ENCODE measurements at places on chromosomes 11 and 22. TPM values are rescaled to one million over a fixed set of nuclear protein-coding genes. Genes with fewer than 3 reads are reported as not detected.

The PATE2 gene
- total RNA-seq = not detected

The CD3G gene
- not detected for total RNA-seq

The CCDC188 gene
- total RNA-seq = not detected

The TRIM29 gene
- total RNA-seq = 28.0 TPM

The SOX6 gene
- 0.07 TPM for total RNA-seq

The PHOX2A gene
- total RNA-seq = not detected

The UBASH3B gene
- 34.4 TPM for total RNA-seq

The GAB4 gene
- total RNA-seq = not detected

The GRM5 gene
- total RNA-seq = not detected

The YPEL1 gene
- 0.72 TPM for total RNA-seq

The FAT3 gene
- total RNA-seq = 0.71 TPM

The TMEM45B gene
- 0.10 TPM for total RNA-seq

The MGAT3 gene
- 1.0 TPM for total RNA-seq

The GANAB gene
- 274 TPM for total RNA-seq

The GGTLC3 gene
- not detected for total RNA-seq

The APOL4 gene
- total RNA-seq = 0.14 TPM

The TEX12 gene
- not detected for total RNA-seq

The C22orf31 gene
- not detected for total RNA-seq

The LRRC56 gene
- total RNA-seq = 0.95 TPM

The ANO1 gene
- total RNA-seq = 4.0 TPM

The FHIP1B gene
- 18.5 TPM for total RNA-seq

The POU2AF1 gene
- total RNA-seq = 0.31 TPM

The CHEK1 gene
- 32.4 TPM for total RNA-seq

The RAC2 gene
- total RNA-seq = 0.20 TPM

The ASRGL1 gene
- total RNA-seq = 9.9 TPM

The TTC36 gene
- total RNA-seq = not detected

The KLHL35 gene
- 1.0 TPM for total RNA-seq

The OPCML gene
- not detected for total RNA-seq

The CLCF1 gene
- total RNA-seq = 32.5 TPM

The OR52L1 gene
- total RNA-seq = not detected

The SLC22A9 gene
- not detected for total RNA-seq

The OSM gene
- total RNA-seq = not detected

The LARGE1 gene
- 4.8 TPM for total RNA-seq

The SHANK3 gene
- 4.2 TPM for total RNA-seq

The SLC22A25 gene
- total RNA-seq = not detected

The ACRV1 gene
- not detected for total RNA-seq

The SYT12 gene
- 22.3 TPM for total RNA-seq

The IZUMO1R gene
- not detected for total RNA-seq

The ASCL2 gene
- total RNA-seq = not detected
